ENCODE measurements at places on chromosomes 11 and 22. TPM values are rescaled to one million over a fixed set of nuclear protein-coding genes. Genes with fewer than 3 reads are reported as not detected.

The SPA17 gene
- 5.7 TPM for total RNA-seq

The ASCL2 gene
- 0.42 TPM for total RNA-seq

DNA sequence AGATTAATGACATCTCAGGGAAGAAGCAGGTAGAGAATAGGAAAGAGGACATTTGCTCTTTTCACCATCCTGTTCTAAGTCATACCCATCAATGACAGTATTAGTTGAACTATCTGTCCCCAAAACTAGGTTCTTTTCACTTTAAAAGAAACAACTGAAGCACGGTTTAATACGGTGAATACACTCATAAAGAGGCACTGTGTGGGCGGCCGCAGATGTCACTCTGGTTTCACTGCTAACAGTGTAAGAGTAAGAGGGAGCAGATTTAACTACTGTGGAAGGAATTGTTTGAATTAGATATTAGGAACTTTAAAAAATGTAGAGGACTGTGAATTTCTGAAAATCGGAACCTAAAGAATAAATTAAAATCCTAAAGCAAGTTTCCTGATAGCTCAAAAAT lies 49.5 kb downstream of the VSIG10L2 start:
- no peak for DNase-seq

GRCh38 chr22:17823226-17823625 lies 49.0 kb upstream of the BID start:
- DNase-seq, result no peak

- no peak for DNase-seq
Observed at GRCh38 chr22:40415531-40416266, 45.3 kb downstream of the SGSM3 start.

All from urinary bladder (tissue), 4 donors.